ENCODE measurements at places on chromosomes 13 and 19.

- no peak for DNase-seq
Measured at GRCh38 chr13:103731959-103732358, 665.7 kb upstream of the SLC10A2 start.

DNA sequence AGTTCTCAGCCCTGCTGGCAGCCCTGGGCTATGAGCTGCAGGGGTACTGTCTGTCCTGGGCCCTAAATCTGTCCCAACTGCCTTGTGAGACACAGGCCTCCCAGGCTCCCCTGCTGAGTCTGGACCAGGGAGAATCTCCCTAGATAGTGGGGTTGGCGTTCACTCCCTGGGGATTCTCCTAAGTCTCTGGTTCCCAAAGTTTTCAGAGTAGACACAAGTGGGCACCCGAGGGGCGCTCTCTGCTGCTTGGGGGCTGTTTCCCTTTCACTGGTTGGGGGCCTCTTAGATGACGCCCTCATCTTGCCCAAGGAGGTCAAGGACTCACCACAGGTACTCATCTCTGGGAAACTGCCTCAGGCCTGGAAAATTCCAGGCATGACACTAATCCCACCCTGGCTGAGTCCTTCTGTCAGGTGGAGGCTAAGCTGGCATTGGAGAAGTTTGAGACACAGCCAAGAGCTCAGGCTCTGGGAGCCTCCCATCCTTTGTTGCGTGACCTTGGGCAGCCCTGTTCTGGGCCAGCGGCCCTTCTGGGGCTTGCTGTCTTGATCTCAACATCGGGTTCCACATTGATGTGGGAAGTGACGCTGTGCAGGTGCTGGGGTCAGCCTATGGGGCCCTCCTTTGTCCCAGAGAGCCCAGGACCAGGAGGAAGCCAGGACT, 3.9 kb downstream of the RPL18A start:
- no peak for DNase-seq

- DNase-seq = no peak
Measured at GRCh38 chr13:54394085-54394700, 1365.6 kb downstream of the OLFM4 start.

GRCh38 chr19:326871-327270, 17.7 kb downstream of the MIER2 start:
- no peak for DNase-seq

DNA sequence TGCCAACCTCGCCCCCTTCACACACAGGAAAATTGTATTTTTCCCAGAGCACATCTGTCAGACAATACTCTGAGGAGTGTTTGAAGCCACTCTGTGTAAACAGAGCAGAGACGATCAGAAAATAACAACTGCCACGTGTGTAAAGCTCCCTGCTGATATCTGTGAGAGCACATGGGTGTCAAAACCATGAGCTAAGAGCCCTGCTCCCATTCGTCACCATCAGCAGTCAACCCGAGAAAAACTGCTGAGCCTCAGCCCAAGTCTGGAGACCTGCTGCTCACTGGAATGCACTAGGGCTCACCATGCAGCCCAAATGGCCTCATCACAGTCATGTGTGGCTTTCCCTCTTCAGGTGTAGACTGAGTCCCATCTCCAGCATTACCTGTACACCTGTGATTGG, 304.1 kb downstream of the FGF14 start:
- no peak for DNase-seq

- DNase-seq = no peak
Measured at GRCh38 chr19:29615891-29616425, 9.9 kb downstream of the POP4 start.

Data from stimulated activated CD4-positive, alpha-beta T cell treated with anti-CD3 and anti-CD28 coated beads, Interleukin-4, amount 100 ng/mL, for 4 hours (primary cell).